ENCODE measurements at places on chromosomes 12 and 14.

DNA sequence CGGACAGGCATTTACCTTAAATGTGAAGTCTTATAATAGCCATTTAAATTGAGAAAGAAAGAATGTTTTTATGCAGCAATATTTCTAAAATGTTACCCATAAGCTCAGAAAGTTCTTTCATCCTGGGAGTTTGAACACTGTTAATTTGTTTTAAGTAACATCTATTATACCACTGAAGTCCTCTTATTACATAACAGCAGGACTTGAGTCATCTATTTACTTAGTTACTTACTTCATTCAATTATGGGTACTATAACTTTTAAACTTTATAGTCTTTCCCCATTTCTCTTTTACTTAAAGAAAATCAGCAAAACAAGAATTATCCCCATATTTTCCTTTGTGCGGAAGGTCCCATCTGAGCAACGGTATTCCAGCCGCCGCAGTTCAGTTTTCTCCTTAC is 473.1 kb downstream of the ETNK1 start:
- no peak for DNase-seq

- DNase-seq = no peak
These were observed 17.3 kb upstream of the TMPRSS12 start for GRCh38 chr12:50825372-50825838.

GRCh38 chr12:12474931-12475795 is 87.5 kb downstream of the DUSP16 start:
- DNase-seq = no peak

DNA sequence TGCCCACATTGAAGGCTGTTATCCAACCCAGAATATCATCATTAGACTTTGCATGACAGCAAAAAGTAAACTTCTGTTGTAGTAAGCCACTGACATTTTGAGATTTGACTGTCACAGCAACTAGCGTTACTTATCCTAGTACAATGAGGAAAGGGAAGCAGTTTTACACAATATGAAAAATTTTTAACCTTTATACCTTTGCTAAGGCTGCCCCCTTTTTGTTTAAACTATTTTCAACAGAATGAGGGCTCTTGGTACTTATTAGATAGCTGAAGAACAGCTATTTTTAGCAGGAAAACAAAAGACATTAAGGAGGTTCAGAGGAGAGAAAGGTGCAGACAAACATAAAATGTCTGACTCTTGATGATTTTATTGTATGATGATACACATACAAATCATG is 23.4 kb upstream of the TMX1 start:
- no peak for DNase-seq

GRCh38 chr12:51225771-51226170 is 7.9 kb upstream of the POU6F1 start:
- DNase-seq = no peak

DNA sequence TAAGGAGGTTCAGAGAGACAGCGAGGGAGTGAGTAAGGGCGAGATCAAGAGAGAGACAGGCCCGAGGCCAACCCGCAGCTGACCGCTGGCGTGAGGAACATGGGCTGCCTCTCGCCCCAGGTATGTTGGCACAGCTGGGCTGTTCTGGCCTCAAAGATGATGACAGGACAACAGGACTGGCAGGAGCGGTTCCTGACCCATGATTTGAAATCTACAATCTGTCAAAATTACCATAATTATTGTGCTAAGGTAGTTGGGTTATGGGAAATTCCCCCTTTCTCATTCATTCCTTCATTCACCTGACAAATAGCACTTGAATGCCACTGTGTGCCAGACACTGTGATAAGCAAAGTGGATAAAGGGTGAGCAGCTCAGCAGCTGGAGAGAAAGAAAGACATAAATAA is 5.1 kb upstream of the ENDOU start:
- no peak for DNase-seq

GRCh38 chr12:1171657-1172408 is 180.8 kb downstream of the ERC1 start:
- no peak for DNase-seq

GRCh38 chr12:65126482-65126881 is 5.4 kb upstream of the WIF1 start:
- DNase-seq = no peak

DNA sequence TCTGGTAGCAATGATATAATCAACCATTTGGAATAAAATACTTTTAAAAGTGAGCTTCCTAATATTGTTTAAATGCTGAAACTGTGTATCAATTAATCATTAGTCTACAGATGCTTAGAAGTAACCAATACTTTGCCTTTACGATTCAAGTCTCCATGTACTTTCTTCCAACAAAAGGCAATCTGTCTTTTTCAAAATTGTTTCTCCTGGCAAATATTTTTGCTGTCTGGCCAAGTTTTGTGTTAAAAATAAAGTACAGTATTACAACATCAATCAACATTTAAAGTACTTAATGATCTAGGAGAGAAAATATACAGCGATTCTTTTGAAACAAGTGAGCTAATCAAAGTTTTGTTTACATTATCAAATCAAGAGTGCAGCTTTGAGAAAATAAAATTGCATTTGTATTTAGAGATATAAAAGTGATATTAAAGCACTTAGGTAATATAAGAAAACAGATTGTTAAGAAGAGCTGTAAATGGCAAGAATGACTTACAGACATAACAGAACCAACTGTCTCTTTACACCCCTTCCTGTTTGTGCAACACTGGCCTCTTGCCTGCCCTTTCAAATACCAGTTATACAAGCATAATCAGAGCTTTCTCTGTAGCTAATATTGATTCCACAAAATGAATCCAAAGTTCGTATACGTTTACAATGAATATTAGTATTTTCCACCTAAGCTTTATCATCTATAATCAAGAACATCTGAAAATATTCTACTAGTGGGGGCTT is 38.2 kb upstream of the FBLN5 start:
- DNase-seq = no peak

- DNase-seq = no peak
These were observed 728.7 kb upstream of the TMEM132C start for GRCh38 chr12:127538316-127538715.

- DNase-seq = no peak
These were observed 5.1 kb downstream of the TBK1 start for GRCh38 chr12:64457032-64457431.

GRCh38 chr12:112852810-112853209 is 54.0 kb upstream of the OAS1 start:
- no peak for DNase-seq

GRCh38 chr12:98146487-98146886 is 368.9 kb upstream of the TMPO start:
- DNase-seq = no peak

- DNase-seq = no peak
These were observed 454.1 kb downstream of the PCNX1 start for GRCh38 chr14:71361336-71361735.

GRCh38 chr12:118409834-118410233 is 33.5 kb downstream of the SUDS3 start:
- no peak for DNase-seq

- DNase-seq = no peak
These were observed 914 bp upstream of the GARIN2 start for GRCh38 chr14:67188326-67188725.

- DNase-seq = no peak
These were observed 14.4 kb downstream of the ISCU start for GRCh38 chr12:108576660-108577234.

GRCh38 chr12:24084800-24085199 is 135.3 kb upstream of the SOX5 start:
- no peak for DNase-seq

- no peak for DNase-seq
These were observed 116.3 kb downstream of the SLC15A4 start for GRCh38 chr12:128707488-128707887.

GRCh38 chr12:6234906-6235305 is 34.7 kb downstream of the CD9 start:
- no peak for DNase-seq

GRCh38 chr12:105681341-105681740 is 350.9 kb downstream of the C12orf75 start:
- DNase-seq = no peak

DNA sequence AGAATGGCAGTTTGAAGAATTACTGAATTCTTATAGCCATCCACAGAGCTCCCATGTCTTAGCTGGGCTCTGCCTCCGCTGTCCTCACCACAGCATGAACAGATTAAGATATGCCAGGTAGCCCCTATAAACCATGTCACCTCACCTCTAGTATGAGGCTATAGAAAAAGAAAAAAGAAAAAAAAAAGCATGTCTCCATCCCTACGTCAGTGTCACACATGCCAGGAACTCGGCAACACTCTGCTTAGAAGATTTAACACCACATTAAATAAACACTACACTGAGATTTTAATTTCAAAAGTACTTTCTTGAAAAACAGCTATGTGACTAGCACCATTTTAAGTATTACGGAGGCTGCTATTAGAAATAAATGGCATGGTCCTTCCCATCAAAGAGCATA is 149.4 kb downstream of the CAPZA3 start:
- DNase-seq = no peak

DNA sequence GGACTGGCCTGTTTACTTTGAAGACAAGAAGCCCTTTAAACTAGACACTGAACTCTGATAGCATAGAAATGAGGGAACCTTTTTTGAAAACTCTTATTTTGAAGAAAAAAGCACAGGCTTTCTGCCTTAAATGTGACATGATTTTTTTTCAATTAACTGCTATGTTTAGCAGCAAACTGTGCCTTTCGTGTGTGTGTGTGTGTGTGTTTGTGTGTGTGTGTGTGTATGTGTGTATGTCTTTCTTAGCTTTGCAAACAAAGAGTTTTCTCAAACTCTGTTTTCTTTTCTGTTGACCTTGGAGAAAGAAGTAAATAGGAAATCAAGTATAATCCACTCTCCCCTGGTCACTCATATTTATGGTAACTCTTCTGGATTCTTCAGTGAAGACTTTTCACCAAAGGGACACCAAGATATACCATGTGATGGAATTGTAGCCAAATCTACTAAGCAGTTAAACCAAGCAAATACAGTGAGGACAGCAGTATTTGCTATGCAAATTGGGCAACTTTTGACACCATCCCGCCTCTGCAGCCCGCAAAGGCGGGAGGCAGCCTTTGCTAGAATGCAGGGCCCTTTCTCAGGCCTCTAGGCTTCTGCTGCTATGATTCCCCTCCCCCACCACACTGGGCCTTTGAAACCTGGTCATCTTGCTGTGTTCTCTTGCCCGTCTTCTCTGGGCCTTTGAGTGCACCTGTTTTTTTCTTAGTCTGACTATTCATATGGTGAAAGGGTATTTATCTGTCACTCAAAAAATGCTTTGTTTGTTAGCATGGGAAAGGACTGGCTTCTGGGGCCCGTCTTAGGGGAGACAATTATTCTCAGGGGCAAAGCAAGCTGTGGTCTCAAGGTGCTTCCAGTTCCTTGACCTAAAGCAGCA is 107.9 kb downstream of the MYRFL start:
- no peak for DNase-seq

DNA sequence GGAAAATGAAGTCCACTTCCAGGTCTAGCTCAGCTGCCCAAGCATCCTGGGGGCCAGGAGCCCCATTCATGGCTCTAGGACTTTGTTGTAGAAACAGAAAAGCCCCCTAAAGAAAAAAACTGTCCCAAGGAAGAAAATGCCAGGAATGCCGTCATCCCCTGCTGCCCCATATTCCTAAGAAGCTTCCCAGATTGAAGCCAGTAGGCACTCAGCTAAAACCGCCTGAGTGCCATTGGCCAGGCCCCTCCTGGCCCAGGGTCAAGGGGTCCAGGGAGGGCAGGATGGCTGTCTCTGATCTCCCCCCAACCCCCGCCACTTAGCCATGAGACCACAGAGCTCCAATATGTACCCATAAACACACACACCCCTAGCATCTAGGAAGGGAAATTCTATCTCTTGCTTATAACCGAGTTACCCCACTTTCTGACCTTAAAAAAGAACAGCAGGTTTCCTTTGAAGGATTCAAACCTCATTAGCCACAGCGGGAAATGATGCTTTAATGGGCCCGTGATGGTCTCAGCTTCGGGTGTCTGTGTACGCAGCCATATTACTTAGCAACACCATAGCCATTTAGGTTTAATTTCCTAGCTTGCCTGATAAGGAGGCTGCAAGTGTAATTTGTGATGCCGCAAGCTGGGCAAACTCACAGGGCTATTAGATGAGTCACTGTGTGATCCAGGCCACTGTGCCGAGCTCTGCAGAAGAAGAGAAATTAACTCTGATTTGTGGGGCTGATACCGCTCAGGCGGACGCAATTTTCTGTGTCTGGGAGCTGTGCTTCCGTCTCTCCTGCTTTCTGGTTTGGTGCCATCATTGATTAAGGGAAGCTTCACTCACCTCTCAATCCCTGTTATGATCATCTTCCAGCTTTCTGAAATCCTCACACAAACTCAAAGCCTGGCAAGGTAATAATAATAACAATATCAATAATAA is 84.2 kb downstream of the GCH1 start:
- DNase-seq = no peak

GRCh38 chr12:53694756-53695151 is 18.9 kb upstream of the ATP5MC2 start:
- no peak for DNase-seq

GRCh38 chr12:51865757-51866270 is 17.3 kb upstream of the FIGNL2 start:
- DNase-seq = no peak

DNA sequence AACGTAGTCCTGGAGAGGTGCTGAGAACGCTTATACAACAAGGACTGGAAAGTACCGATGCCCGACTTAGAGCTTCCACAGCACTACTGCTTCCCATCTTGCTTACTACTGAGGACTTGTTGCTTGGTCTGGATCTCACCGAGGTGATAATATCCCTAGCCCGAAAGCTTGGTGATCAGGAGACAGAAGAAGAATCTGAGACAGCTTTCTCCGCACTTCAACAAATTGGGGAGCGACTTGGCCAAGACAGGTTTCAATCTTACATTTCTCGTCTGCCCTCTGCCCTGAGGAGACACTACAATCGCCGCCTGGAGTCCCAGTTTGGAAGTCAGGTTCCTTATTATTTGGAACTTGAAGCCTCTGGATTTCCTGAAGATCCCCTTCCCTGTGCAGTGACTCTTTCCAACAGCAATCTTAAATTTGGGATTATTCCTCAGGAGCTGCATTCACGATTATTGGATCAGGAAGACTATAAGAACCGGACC is 1.1 kb downstream of the TOGARAM1 start:
- DNase-seq = no peak

DNA sequence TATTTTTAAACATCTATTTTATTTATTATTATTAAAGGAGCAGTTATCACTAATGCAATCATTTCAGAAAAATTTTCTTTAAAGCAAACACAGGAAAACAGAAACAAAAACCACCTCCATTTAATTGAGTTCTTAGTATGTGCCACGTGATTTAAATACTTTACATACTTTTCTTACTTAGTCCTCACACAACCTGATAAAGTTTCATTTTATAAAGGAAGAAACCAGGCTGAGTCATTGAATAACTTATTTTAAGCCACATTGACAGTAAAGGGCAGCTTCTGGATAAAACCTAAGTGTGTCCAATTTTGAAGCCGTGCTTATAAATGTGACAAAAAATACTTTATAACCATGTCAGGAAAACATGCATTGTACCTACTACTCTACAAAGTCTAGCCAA is 57.1 kb upstream of the PCED1B start:
- DNase-seq = no peak

- DNase-seq = no peak
These were observed 25.9 kb downstream of the DUSP6 start for GRCh38 chr12:89326239-89327040.

All from esophagus squamous epithelium (tissue), 5 donors.